ENCODE measurements at places on chromosomes 5 and 9. TPM values are rescaled to one million over a fixed set of nuclear protein-coding genes. Genes with fewer than 3 reads are reported as not detected.

OR1J2 gene
- not detected for total RNA-seq

- DNase-seq: no peak
These were observed 152.9 kb upstream of the MOCS2 start for GRCh38 chr5:53262348-53262970.

DNA sequence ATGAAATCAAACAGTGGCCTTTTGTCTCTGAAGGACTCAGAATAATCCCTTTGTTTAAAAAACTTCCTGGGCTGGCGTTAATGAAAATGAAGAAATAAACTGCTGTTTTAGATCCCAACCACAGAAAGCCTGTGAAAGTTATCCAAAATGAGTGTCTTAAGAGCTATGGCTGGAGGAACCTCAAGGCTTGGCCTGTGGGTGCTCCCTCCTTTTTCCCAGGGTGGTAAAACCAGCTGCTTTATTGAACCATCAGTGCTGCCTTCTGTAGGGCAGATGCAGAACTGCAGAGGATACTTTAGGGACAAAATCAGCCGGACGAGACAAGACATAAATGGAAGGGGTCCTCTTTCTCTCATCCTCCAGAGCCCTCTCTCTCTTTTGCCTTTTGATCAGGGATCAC is 100.9 kb downstream of the SMARCA2 start:
- no peak for DNase-seq

GRCh38 chr5:153719324-153719723 is 228.9 kb downstream of the GRIA1 start:
- no peak for DNase-seq

DNA sequence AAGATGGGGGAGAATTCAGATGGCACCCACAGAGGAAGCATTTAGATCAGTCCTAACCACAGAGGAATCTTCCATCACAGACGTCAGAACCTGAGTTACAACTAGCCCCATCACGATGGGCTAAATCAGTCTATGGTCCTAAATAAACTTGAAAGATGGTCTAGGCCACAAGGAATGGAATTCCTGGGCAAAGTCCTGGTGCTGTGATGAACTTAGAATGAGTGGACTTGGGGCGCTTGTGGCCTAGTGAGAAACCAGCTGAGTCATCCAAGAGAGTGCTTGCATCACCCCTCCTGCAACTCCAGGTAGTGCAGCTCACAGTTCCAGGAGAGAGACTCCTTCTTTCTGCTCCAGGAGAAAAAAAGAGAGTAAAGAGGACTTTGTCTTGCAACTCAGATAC is 722.9 kb upstream of the RGMB start:
- no peak for DNase-seq

- DNase-seq: no peak
These were observed 269.5 kb downstream of the ARHGEF28 start for GRCh38 chr5:73895471-73895870.

- DNase-seq: no peak
These were observed 27.4 kb upstream of the ENHO start for GRCh38 chr9:34550016-34550680.

GRCh38 chr9:14096258-14096922 is 217.6 kb downstream of the NFIB start:
- DNase-seq: no peak

KIAA1191 gene
- 57.4 TPM for total RNA-seq

GRCh38 chr5:143204474-143205246 is 198.8 kb downstream of the NR3C1 start:
- no peak for DNase-seq

GRCh38 chr5:57324861-57325260 is 151.0 kb downstream of the GPBP1 start:
- DNase-seq: no peak

- DNase-seq: no peak
These were observed 80.7 kb downstream of the GRIA1 start for GRCh38 chr5:153571162-153571561.

Data from colonic mucosa (tissue), 4 donors.